KBM-7 (cell line): ENCODE measurements at places on chromosomes 3 and 15.
A peak's percentile ranks its signal among the peaks of the same experiment; 100 is the strongest.

DNA sequence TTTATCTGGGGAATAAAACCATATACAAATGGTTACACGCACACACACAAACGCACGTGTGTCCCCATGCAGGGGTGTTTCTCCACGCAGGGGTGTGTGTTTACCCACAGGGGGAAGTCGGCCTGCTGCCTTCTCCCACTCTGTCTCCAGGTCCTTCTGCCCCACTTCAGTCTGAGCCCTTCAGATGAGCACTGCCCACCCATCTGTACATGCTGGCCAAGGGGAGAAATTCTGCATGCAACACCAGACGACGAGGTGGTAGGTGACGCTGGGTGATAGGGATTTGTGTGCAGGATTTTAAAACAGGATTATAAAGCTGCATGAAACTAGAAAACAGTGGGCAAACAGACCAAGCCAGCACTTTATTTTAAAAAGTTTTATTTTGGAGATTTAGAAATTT, 122.5 kb downstream of the TJP1 start:
- DNase-seq = no peak

GRCh38 chr3:106092792-106093191, 224.0 kb upstream of the CBLB start:
- DNase-seq = no peak

GRCh38 chr3:43132870-43133636, 27.2 kb upstream of the POMGNT2 start:
- no peak for DNase-seq

DNA sequence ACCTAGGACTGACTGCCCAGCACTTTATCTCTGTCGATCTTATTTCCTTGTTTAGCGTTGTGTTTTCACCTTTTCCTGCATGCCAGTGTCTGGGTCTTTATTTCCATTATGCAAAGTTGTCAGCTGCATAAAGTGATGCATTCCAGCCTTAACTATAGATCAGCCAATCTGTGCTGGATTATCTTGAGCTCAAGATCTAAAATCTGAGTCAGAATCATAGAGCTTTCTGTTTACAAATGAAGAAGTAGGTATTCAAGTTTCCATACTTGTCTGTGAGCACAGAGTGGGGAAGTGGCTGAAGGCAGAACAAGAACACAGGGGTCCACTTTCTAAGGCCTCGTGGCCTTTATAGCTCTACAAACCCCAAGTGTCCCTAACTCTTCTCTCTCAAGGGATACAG, 82.4 kb upstream of the PLCL2 start:
- no peak for DNase-seq

DNA sequence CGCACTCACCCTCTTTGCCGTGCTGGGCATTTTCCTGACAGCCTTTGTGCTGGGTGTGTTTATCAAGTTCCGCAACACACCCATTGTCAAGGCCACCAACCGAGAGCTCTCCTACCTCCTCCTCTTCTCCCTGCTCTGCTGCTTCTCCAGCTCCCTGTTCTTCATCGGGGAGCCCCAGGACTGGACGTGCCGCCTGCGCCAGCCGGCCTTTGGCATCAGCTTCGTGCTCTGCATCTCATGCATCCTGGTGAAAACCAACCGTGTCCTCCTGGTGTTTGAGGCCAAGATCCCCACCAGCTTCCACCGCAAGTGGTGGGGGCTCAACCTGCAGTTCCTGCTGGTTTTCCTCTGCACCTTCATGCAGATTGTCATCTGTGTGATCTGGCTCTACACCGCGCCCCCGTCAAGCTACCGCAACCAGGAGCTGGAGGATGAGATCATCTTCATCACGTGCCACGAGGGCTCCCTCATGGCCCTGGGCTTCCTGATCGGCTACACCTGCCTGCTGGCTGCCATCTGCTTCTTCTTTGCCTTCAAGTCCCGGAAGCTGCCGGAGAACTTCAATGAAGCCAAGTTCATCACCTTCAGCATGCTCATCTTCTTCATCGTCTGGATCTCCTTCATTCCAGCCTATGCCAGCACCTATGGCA, 41.1 kb upstream of the CSTA start:
- DNase-seq = no peak

DNA sequence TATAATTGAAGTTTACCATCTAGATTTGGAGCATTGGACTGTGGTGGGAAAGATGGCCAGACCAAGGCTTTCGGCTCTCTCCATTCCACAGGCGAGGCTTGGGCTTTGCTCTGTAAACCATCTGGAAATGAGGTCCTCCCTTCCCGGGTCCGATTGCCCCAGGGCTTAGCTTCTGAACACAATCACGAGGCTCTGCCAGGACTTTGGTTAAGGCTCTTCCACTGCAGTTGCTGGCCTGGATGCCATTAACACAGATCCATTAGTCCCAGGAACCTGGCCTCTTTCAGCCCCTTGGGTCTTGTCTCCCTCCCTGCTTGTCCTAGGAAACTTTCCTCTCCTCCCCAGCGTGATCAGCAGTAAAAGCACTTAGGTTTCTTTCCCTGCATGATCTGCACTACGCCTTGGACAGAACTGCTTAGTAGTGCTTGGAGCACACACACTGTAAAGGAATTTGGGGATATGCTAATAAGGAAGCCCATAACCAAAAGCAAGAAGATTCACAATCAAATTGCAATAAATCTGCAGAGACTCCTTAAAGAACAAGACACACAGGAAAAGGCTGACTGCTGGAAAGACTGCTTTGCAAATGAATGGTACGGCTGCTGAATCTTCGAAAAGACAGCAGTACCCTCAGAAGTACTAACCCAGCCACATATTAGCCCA, 154.3 kb downstream of the ECT2 start:
- no peak for DNase-seq

DNA sequence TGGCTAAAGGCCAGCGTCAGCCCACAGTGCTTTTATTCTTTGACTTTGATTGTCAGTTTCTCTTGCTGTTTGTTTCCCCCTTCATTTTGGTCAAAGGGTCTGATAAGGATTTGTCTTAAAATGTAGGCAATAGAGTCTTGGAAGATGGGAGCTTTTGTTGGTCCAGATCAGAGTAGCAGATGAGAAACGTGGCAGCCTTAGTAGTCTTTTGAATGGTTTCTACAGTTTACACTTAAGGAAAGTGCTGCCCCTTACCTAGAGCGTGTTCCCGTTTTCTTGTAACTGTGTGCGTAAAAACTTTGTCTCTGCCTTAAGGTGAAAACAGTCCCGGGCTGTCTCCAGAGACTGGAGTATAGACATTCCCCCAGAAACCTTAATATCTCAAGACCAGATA, 630 bp downstream of the LXN start:
- DNase-seq = no peak

DNA sequence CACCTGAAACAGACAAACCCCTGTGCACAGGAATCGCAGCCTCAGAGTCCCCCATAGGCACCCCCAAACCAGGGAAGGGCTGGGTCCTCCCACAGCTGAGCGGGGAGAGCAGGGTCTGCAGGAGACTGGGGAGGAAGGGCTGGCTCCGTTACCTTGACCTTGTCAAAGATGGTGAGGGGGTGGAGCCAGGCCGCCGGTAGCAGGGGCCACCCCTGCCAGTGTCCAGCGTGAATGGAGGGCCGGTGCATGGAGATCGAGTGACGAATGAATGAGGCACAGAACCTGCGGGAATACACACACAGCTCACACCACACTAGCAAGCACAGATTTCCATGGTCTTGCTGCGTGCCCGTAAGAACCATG, 102.2 kb downstream of the TMEM266 start:
- DNase-seq = no peak

DNA sequence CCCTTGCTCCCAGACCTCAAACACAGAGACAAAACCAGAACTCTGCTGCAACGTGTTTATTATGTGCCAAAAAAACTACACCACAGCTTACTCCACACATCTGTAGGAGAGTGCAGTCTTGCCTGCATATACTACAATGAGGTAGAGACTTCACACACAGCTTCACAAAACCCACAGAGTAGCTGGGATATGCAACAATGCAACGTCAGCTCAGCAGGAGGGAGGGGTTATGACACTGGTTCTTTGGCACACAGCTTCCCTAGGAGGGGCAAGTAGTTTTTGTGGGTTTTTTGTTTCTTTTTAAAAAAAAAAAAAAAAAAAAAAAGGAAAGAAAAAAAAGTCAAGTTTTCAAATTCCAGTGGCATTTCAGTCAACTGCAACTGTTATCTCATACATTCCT, 2.9 kb upstream of the RPS17 start:
- peak; percentile 62 for DNase-seq

GRCh38 chr3:21520106-21520963, 230.7 kb downstream of the ZNF385D start:
- no peak for DNase-seq

- DNase-seq = no peak
These were observed 77.4 kb upstream of the SEC13 start for GRCh38 chr3:10398341-10398740.

- no peak for DNase-seq
These were observed 77.5 kb downstream of the RPLP1 start for GRCh38 chr15:69529961-69530633.

DNA sequence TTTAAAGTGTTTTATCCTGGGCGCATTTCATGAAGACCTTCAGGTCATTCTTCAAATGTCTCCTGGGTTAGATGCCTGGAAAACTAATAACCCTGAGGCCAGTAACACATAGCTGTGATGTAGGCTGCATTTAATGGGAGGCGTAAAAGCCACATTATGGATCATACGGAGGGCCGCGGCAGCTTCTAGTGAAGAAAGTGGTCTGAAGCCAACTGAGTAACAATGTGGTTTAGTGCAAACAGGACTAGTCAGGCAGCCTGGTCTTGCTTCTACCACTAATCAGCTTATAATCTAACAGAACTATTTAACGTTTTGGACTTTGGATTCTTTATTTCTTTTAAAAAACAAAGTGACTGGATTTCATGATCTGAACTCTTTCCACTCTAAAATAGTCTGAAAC, 54.4 kb downstream of the ADAMTSL3 start:
- no peak for DNase-seq

- DNase-seq = no peak
These were observed 660.0 kb downstream of the RBMS3 start for GRCh38 chr3:29940759-29941323.

GRCh38 chr3:197224034-197224444, 74.4 kb downstream of the DLG1 start:
- DNase-seq = peak; percentile 64

GRCh38 chr3:128727996-128728395, 2.0 kb downstream of the RAB7A start:
- no peak for DNase-seq

GRCh38 chr15:86432861-86433260, 353.2 kb downstream of the AGBL1 start:
- no peak for DNase-seq

DNA sequence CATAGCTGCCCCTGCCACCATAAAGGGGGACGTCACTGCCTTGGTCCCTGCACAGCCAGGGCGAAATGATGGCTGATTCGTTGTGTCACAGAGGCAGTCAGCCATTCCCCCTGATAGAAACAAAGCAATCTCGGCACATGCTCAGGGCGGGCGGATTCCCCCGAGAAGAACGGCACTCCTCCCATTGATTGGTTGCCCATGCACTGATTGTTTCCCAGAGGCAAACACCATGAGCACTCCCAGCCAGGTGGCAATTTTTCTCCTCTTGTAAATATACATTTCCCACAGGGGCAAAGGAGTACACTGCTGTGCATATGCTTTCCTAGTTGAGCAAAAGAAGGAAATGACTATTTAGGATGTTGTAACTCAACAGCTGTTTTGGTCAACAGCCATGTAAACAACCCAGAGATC, 56.5 kb downstream of the KY start:
- DNase-seq = no peak

GRCh38 chr3:126356373-126357264, 589 bp downstream of the KLF15 start:
- no peak for DNase-seq

GRCh38 chr3:144487011-144487410, 515.4 kb downstream of the DIPK2A start:
- no peak for DNase-seq

DNA sequence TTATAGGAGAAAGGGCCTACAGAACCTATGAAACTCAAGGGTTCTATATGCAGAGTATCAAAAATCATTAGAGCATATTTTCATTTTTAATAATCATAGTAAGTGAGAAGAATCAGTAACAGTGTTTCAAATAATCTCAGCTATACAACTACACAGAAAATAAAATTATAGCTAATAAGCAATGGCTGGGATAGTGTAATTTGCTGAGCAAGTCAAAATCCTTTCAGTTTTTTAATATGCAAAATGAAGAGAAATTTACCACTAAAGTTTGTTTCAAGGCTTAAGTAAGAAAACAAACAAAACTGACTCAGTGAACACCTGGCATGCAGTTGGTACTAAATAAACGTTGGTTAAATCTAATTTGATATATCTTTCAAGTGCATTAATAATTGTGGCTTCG, 66.2 kb downstream of the EFL1 start:
- no peak for DNase-seq

DNA sequence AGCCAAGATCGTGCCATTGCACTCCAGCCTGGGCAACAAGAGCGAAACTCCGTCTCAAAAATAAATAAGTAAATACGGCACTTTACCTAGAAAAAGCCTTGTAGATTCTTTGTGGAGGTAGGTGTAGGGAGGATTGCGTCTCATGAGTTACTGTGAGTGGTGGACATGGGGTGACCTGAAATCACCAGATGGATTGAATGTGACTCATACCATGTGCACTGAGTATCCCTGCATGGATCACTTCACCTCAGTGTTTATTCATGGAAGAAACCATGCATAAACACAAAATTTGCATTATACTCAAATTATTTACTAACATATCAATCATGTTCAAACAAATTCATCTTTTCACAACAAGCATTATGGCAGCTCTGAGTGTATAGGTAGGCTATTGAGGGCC, 55.9 kb downstream of the MRPS25 start:
- DNase-seq = no peak

DNA sequence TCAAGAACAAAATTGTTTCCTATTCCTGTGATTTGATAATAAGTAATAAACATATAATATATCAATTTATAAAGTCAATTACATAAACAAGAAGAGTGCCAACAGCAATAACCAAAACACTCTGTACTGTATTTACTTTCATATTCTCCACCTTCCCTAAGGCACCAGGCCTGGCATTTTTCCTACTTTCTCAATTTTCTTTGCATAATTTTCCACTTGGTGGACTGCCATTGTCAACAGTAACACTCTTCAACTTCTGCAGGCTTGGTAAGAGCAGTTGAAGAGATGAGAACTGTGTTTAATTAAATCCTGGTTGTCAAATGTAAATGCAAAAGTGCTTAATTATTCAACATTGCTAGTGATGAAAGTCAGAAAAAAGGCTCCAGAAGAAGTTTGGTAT, 229.8 kb upstream of the PLSCR5 start:
- DNase-seq = no peak

GRCh38 chr3:104717828-104718196, 648.9 kb upstream of the ALCAM start:
- DNase-seq = peak; percentile 56

- DNase-seq = no peak
These were observed 14.9 kb downstream of the FNDC3B start for GRCh38 chr3:172054115-172054764.

- no peak for DNase-seq
These were observed 443 bp upstream of the NR2F2 start for GRCh38 chr15:96330064-96330449.

GRCh38 chr15:81256916-81257315, 60.2 kb downstream of the IL16 start:
- DNase-seq = peak; percentile 56

GRCh38 chr3:115004201-115005140, 142.6 kb downstream of the ZBTB20 start:
- DNase-seq = no peak
